ENCODE measurements at places on chromosomes 1 and 21. TPM values are rescaled to one million over a fixed set of nuclear protein-coding genes. Genes with fewer than 3 reads are reported as not detected.

Gene MTF1
- total RNA-seq = 9.6 TPM

Gene LDLRAD1
- not detected for total RNA-seq

Gene DNM3
- 2.7 TPM for total RNA-seq

DNA sequence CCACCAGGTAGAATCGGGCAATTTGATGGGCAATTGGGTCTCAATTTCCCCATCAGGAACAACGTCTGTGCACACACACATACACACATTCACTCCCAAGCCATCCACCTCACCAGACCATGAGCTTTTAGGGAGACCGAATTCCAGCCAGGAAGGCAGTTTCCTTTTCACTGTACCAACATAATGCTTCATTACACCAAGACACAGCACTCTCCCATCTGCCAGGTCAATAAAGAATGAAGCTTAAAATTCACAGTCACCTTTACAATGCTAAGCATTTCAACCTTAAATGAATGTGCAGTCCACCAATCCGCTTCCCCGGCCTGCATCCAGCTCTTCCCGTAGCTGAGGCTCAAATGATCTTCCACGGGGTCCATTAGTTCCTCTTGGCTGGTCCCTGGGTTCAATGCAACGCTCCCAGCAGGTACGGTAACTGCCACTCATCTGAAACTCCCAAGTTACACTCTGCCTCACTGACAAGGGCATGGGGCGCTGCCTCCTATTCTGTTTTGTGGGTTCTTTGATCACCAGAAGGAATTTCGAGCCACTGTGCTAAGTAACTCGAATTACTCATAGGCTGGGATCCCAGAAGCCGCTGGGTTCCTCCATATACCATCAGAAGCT, 105.0 kb downstream of the SIM2 start:
- DNase-seq = no peak

- DNase-seq = no peak
Observed at GRCh38 chr1:96360036-96360795, 361.4 kb upstream of the PTBP2 start.

DNA sequence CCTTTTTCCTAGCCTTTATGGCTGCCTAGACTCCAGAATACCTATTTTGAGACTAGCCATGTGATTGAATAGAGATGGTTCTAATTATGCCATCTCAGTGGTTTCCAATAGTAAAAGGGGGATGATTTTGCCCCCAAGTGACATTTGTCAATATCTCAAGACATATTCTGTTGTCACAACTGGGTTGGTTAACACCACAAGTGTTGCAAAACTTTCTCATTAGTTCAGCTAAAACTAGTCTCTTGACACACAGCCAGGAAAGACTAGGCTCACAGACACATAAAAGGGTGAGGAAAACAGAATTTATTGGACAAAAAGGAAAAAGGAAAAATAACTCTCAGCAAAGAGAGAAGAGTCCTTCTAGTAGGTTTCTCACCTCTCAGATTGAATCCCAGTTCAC, 39.9 kb upstream of the GBP5 start:
- DNase-seq = no peak

DNA sequence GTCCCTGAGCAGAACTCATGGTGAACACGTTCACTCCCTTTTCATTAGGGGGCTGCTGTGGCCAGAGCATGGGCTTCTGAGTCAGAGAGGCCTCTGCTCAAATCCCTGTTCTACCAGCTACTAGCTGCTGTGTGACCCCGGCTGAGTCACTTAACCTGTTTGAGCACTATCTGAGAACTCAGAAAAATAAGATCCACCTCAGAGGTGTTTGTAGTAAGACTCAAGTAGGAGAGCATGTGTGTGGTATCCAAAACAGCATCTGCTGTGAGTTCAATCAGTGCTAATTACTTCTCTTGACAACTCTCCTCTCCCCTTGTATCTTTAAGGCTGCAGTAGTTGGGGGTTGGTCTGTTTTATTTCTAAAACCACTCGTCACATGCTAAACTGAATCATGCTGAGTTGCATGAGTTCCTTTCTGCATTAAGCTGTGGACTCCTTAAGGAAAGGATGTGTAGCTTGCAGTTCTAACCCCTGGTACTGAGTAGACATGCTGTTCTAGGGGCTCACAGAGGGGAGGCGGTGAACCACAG, 39.7 kb upstream of the JUN start:
- DNase-seq = no peak

Gene KRTAP13-4
- not detected for total RNA-seq

Gene OR2T33
- total RNA-seq = not detected

DNA sequence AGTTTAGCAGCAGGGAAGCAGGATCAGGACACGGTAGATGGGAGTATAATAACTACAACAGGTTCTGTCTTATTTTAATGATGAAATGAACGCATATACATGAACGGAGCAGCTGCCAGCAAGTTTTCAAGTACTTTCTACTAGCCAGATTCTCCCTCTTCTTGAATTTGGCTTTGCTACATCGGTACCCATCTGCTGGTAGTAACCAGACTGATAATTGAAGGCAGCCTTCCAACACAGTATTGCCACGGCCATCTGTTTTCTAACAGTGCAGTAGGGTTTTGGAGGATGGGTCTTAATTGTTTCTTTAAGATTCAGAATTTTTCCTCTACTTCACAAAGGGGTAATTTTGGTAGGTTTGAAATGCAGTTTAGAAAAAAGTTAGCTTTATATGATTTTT, 33.4 kb downstream of the CENPF start:
- DNase-seq = no peak
